ENCODE measurements at places on chromosomes 16 and 17.
A peak's percentile ranks its signal among the peaks of the same experiment; 100 is the strongest.

- peak; percentile 22 for DNase-seq
Observed at GRCh38 chr16:22670551-22671041, 143.4 kb upstream of the HS3ST2 start.

GRCh38 chr16:52578007-52578828 lies 31.3 kb upstream of the TOX3 start:
- no peak for DNase-seq

DNA sequence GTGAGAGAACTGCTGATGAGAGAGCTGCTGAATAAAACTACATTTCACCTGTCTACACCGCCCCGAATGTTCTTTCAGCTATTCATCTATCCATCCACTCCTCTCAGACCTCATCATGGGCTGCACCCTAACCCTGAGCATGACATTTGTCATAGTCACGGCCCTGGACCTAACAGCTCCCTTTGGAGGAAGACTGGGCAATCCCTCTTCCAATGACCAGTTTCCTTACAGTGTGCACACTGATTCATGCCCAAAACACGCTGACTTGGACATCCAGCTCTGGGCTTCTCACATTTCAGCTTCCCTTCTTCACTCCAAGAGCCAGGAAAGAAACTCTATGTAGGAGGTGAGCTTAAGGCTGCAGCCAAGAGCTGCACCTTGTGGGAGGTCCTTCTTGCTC lies 41.8 kb upstream of the ARL4D start:
- peak; percentile 96 for DNase-seq

DNA sequence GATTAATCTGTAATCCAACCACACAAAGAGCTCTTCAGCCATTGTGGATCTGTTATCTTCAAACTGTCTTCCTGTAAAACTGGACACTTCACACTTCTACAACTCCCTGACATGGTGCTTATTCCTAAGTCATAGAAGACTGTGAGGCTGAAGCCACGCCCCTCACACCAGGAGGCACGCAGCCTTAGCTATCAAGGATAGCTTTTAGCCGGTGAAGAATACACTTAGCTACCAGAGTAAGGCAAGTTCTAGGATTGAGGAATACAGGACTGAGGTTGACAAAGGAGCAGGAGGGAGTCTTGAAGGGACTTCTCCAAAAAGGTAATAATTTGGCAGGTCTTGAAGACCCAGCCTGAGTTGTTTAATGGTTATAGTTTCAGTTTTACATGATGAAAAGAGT lies 79.8 kb upstream of the GAS7 start:
- no peak for DNase-seq

- DNase-seq: no peak
Observed at GRCh38 chr16:85464383-85465305, 148.5 kb upstream of the GSE1 start.

GRCh38 chr16:84868829-84869472 lies 49.2 kb downstream of the CRISPLD2 start:
- no peak for DNase-seq

DNA sequence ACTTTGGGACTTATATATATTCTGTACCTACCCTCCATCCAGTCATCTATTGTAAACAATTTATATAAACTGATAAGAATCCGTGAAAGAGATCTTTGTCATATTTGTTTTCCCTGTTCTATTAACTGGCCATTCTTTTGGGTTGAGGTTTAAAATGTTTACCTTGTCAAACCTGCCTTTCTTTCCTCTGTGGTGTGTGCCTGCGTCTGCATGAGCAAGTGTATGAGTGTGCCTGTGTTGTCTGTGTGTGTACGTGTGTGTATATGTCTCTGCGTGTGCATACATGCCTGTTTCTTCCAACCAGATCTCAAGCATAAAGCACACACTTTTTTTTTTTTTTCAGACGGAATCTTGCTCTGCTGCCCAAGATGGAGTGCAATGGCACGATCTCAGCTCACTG lies 201.5 kb downstream of the C16orf95 start:
- DNase-seq: no peak

GRCh38 chr16:17369421-17370222 lies 101.1 kb downstream of the XYLT1 start:
- DNase-seq: peak; percentile 10

DNA sequence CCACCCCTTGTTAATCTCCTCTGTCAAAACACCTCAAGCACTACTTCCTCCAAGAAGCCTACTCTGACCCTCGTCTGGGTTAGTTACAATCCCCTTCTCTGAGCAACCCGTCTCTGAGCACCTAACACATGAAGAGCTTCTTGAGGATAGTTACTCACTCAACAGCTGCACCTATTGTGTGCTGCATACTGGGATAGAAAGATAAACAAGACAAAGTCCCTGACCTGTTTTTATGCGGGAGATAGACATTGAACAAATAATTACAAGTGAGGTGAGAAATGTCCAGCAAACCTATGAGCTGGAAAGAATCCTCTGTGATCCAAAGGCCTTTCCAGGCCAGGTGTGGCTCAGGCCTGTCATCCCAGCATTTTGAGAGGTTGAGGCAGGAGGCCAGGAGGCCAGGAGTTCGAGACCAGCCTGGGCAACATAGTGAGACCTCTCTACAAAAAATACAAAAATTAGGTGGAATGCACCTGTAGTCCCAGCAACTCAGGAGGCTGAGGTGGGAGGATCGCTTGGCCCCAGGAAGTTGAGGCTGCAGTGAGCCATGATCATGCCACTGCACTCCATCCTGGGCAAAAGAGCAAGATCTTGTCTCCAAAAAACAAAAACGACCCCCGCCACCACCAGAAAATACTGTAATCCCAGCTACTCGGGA lies 5.5 kb upstream of the ZNF771 start:
- DNase-seq: no peak

DNA sequence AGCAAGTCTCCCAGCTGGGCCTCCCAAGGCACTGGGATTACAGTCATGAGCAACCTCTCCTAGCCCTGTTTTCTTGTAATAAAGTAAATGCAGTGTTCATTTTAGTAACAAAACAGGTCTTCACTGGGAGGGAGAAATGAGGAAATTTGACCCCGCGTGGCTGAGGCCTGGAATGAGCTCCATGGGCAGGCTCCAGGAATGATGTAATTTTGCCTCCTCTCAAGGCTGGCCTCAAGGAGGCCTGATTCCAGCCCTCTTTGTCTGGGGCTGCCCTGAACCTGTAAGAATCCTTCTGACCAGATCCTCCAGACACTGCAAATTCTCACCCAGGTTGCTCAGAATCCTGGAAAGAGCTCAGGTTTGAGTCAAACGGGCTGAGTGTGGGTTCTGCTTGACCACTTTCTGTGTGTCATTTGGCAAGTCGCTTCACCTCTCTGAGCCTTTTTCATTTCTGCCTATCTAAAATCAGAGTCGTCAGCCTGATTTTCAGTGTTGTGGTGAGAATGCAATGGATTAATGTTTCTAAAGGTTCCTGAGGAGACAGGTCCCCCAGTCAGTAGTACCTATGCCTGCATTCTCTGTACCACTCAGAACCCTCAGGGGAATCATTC lies 57.1 kb downstream of the RAB11FIP4 start:
- peak; percentile 45 for DNase-seq

DNA sequence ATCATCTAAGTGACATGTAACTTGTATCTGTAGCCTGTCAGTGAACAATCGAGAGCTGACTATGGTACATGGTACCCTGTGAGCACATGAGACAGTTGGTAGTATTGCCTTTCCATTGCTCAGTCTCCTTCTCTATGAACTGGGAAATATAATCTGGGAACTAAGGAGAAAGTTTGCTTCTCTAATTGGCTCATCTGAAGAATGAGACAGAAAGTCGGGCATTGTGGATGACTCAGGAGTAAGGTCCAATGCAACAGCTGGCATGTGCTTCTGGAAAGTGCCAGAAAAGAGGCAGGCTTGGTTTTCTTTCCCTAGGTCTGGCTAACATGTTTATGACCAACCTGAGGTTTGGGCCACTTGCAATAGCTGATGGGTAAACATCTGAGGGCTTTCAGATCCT lies 51.9 kb downstream of the ZZEF1 start:
- DNase-seq: peak; percentile 47

DNA sequence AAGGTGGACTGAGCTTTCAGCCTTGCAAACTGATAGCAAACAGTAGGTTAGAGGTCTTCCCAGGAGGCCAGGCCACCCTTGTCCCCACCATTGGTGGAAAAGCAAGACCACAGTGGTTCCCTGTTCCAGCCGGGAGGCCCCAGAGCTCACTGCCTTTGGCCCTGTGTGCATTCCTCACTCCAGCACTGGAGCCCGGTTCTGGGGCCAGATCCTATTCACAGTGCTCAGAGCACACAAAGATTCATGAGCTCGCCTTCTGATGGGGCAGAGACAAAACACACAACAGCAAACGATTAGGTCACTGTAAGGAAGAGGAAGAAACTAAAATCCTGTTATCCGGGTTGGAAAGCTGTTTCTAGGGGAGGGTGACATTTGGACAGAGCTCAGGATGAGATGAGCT lies 5.6 kb upstream of the PGS1 start:
- no peak for DNase-seq

DNA sequence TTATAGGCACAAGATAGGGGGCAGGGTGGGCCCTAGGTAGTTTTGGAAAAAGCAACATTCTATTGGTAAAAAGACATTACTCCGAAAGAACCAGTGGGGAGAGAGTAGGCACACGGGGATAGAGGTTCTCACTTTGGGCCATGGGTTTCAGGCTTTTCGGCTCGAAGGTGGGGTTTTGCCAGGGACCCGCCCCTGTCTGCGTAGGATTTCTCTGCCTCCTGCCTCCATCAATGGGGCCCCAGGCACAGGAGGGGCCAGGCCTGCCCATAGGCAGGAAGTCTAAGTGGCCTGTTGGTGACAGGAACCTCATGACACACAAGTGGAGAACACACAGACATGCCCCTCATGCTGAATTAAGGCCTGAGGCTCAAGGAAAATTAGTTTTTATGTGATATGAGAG lies 57.5 kb downstream of the RNF213 start:
- DNase-seq: no peak

DNA sequence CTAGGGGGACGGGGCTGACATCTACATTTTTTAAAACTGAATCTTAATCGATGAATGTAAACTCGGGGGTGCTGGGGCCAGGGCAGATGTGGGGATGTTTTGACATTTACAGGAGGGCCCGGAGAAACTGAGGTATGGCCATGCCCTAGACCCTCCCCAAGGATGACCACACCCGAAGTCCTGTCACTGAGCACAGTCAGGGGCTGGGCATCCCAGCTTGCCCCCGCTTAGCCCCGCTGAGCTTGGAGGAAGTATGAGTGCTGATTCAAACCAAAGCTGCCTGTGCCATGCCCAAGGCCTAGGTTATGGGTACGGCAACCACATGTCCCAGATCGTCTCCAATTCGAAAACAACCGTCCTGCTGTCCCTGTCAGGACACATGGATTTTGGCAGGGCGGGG lies 21.4 kb downstream of the ADAM11 start:
- DNase-seq: no peak

DNA sequence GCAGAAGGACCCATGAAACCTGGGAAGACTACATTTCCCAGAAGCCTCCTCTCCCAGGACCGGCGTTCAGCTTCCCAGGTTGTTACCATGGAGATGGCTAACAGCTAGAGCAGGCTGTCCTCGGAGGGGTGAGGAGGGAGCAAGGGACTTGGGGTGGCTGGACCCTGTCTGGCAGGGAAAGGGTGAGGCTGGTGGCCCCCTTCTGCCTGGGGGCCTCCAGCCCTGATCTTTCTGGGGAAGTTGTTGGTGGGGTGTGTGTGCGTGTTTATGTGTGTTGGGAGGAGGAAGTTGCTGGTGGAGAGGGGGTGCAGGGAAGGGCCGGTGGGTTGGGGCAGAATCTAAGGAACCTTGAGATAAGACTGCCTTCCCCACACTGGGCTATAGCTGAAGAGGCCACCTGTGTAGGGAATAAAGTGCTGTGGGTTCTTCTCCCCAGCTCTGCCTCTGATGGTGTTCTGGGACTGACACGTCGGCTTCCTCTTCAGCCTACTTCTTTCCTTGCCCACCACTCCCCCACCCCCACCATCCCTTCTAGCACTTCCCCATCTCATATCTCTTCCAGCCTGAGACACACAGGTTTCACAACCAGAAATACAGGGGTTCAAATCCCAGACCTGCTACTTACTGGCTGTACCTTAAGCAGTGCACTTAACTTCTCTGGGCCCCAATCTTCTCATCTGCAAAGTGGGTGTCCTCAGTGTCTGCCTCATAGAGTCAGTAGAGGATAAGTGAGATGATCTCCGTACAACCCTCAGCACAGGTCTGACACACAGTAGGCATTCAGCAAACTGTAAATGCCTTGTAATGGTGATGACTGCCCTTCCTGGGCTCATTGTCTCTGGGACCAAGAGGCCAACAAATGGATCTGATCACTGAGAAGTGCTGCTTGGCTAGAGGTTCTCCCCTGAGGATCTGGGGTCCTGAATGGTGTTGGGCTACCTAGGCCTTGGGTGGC lies at the start of gene DRC7:
Gene DRC7 (plus strand): TSS at position 82 of the 955 bp plus-strand sequence. CDS start 3,144 bp downstream, outside the sequence.
- DNase-seq: peak; percentile 51

DNA sequence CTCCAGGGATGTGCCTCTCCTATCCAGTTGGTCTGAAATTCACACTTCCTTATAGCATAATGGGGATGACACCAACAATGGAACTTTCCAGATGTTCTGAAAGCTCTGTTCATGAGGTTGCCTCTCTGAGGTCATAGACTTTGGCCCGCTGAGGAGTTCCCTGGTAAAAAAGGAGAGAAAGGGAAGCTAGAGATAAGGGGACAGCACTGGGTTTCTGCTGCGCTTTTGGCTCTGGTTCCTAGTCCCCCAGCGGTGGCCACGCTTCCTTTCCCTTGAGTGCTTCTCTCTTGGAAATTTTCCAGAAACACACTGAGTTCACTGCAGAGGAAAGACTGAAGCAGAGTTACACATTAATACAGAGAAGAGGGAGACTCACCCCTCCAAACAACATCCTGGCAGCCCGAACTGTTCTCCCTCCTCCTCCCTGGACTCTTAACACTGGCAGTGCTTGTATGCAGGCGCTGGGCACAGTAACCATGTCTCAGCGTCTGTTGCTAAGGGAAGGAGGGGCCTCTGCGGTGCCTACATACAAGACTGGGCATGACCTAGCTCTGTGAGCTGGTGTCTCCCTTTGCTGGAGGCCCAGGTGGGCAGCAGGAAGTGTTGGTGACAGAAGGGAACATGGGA lies at the start of gene DNAH3:
Gene DNAH3 (minus strand): TSS at position 472 of the 627 bp plus-strand sequence. CDS start 527 bp downstream, outside the sequence.
- peak; percentile 31 for DNase-seq

DNA sequence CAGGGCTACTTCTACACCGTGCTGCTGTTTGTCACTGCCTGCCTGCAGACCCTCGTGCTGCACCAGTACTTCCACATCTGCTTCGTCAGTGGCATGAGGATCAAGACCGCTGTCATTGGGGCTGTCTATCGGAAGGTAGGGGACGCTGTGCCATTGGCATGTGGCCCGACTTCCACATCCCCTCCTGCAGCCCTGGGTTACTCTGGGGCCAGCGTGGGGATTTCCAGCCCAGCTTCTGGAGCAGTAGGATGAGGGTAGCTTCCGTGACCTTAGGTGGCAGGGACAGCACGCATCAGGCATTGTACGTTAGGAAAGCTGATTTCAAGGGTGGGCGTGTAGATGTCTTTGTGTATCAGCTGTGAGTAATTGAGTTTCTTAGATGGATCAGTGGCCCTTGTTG lies 96.5 kb downstream of the ABCC1 start:
- DNase-seq: no peak

DNA sequence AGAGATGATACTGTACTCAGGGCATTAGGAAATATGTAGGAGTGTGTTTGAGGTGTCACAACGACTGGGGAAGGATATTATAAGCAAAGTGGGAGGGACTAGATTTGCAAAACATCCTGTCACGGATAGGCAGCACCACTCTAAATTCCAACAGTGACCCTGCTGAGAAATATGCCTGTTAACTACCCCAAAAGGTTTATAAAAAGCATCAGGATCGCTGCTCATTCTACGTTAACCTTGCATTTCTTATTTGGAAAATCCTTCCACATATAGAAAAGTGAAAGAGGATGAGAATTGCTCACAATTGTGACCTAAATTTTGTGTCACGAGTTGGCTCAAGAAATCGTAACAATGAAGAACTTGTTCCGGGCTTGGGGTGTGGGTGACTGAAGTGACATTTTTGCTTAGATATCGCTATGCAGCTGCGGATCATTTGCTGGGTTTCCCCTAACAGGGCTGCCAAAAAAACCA lies 51.6 kb downstream of the N4BP1 start:
- peak; percentile 66 for DNase-seq
